H9 (cell line): ENCODE measurements at places on chromosomes 13 and 19. TPM values are rescaled to one million over a fixed set of nuclear protein-coding genes. Genes with fewer than 3 reads are reported as not detected.

Gene RFPL4AL1
- not detected in 2 replicates for total RNA-seq

Gene NXNL1
- not detected in 2 replicates for total RNA-seq

Gene ZNF552
- 9.2 and 11.3 TPM in 2 replicates for total RNA-seq

Gene RNF225
- total RNA-seq, result 2.0 and 2.1 TPM in 2 replicates

Gene ZNF382
- total RNA-seq, result 10.8 TPM in 2 replicates

Gene PNMA8A
- total RNA-seq, result 22.6 and 23.2 TPM in 2 replicates

Gene VAV1
- 0.61 and 0.90 TPM in 2 replicates for total RNA-seq

Gene IL11
- total RNA-seq, result 3.8 and 3.9 TPM in 2 replicates

Gene SYT3
- 2.8 and 3.1 TPM in 2 replicates for total RNA-seq

Gene PTGER1
- 0.63 and 0.66 TPM in 2 replicates for total RNA-seq

Gene CEACAM19
- total RNA-seq, result 3.5 and 4.6 TPM in 2 replicates

Gene MYDGF
- total RNA-seq, result 43.4 and 47.0 TPM in 2 replicates

- no peaks in the 10 kb centered on the region for H3K4me1 ChIP-seq
- no peaks in the 10 kb centered on the region for H3K27me3 ChIP-seq
- no peak overlapping the region for H3K4me3 ChIP-seq
- no peaks in the 10 kb centered on the region for H3K36me3 ChIP-seq
These were observed 146.6 kb downstream of the PCDH9 start for GRCh38 chr13:67083519-67083918.

DNA sequence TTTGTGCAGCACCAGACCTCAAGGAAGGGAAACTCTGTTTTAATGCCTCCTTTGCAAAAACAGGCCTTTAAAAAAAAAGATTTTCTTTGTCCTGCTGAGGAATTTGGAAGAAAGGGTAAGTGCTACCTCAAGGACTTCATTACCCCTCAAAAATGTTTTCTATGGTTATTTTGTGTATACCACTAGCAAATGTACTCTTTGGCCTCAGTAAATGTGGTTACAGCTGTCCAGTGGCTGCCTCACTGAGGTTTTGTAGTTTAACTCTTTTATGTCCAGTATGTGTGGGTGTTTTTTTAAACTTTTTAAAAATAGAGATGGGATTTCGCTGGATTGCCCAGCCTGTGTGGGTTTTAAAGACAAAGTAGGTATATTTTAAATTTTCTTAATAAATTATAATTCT, 42.2 kb upstream of the TSC22D1 start:
- no peak for DNase-seq
- H3K27me3 ChIP-seq, result no peaks in the 10 kb centered on the region
- H3K36me3 ChIP-seq, result no peaks in the 10 kb centered on the region
- no peaks in the 10 kb centered on the region for H3K4me1 ChIP-seq
- H3K4me3 ChIP-seq, result no peak overlapping the region
- no peak overlapping the region for H3K27ac ChIP-seq

DNA sequence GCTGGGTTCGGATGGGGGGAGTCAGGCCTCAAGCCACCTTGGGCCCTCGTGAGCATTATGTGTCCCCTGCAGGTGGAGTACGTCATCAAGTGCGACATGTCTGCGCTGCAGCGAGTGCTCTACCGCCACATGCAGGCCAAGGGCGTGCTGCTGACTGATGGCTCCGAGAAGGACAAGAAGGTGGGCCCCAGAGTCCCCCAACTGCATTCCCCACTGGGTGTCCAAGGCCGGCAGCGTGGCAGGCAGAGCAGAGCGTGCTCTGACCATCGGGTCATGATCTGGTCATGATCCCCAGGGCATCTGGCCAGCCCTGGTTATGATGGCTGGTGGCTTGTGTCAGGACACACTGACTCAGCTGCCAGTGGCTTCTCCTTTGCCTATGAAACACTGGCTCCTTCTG, 63.4 kb downstream of the SMARCA4 start:
- H3K27ac ChIP-seq, result no peak overlapping the region
- peaks cover 93% of the 10 kb centered on the region for H3K36me3 ChIP-seq
- no peaks in the 10 kb centered on the region for H3K27me3 ChIP-seq

DNA sequence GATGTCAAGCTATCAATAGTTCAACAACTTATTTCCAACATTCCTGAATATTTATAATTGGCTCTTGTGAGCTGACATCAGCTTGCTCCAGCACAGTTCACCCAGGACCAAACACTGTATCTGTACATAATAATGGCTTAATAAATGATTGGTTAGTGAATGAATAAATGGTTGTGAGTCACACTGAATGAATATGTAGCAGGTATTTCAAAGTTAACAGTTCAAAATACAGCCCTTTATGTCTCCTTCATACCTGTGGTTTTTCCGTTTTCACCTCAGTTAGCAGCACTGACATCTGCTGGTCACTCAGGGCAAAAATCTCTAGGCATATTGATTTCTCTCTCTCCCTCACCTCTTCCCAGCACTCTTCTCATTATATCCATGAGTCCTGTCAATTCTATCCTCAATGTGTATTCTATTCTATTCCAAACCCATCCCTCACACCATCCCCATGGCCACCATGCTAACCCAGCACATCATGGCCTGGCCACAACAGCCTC, 76.3 kb downstream of the PEG3 start:
- no peak overlapping the region for H3K27ac ChIP-seq
- H3K36me3 ChIP-seq, result peaks cover 43% of the 10 kb centered on the region
- H3K4me3 ChIP-seq, result no peak overlapping the region
- H3K27me3 ChIP-seq, result no peaks in the 10 kb centered on the region

GRCh38 chr19:48713041-48713863, 6.3 kb downstream of the MAMSTR start:
- H3K4me3 ChIP-seq, result peak overlapping the region; percentile 95
- no peaks in the 10 kb centered on the region for H3K27me3 ChIP-seq
- H3K36me3 ChIP-seq, result peaks cover 8% of the 10 kb centered on the region; the same call in 1 of the 2 replicates
- peak; percentile 83 for DNase-seq
- H3K4me1 ChIP-seq, result no peaks in the 10 kb centered on the region; the same call in 1 of the 2 replicates

DNA sequence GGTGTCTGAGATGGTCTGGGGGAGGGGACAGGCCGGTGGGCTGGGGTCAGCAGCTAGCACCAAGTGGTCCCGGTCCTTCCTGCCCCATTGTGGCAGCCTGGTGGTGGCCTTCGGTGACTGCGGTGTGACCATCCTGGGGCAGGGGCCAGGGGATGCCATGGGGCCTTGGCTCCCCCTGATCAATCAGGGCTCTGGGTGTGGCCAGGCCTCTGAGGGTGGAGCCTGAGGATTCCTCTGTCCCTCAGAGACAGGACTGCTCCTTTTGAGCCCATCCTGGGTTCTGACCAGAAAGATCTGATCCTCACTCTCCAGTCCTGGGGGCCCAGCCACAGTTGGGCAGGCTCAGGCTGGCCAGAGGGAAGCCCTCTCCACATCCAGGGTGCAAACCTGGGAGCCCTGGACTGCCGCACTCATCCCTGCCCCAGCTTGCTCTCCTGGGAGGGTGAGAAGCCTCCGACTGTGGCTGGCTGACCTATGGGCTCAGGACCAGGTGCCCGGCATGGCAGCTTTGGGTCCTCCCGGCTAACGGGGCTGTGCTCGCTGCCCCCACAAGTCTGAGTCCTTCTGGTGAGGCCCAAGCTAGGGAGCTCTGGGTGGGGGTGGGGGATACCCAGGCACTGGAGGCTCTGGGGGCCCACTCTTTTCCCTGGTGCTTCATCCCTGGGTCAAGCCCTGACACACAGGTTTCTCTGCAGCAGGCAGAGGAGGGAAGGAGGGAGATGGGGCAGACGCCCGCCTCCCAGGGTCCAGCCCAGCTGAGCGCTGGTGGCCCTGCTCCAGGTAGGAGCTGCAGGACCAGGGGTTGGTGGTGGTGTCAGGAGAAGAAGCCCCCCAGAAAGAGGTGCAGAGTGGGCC, 59.5 kb downstream of the IER2 start:
- H3K27ac ChIP-seq, result no peak overlapping the region
- DNase-seq, result peak; percentile 70
- H3K36me3 ChIP-seq, result no peaks in the 10 kb centered on the region; the same call in 1 of the 2 replicates
- H3K4me1 ChIP-seq, result no peaks in the 10 kb centered on the region
- no peak overlapping the region for H3K4me3 ChIP-seq

GRCh38 chr13:77470986-77471385, 64.5 kb upstream of the SCEL start:
- H3K4me1 ChIP-seq, result no peaks in the 10 kb centered on the region
- H3K36me3 ChIP-seq, result peaks cover 5% of the 10 kb centered on the region
- no peak for DNase-seq
- no peak overlapping the region for H3K4me3 ChIP-seq

GRCh38 chr13:113648216-113648610, 9.8 kb downstream of the ATP4B start:
- H3K27me3 ChIP-seq, result no peaks in the 10 kb centered on the region
- H3K36me3 ChIP-seq, result peaks cover under 1% of the 10 kb centered on the region; the same call in 1 of the 3 replicates
- no peak for DNase-seq
- no peaks in the 10 kb centered on the region for H3K4me1 ChIP-seq
- no peak overlapping the region for H3K27ac ChIP-seq
